Psoas muscle (tissue), 8 donors: ENCODE measurements at places on chromosomes 12 and 14. TPM values are rescaled to one million over a fixed set of nuclear protein-coding genes. Genes with fewer than 3 reads are reported as not detected.

DNA sequence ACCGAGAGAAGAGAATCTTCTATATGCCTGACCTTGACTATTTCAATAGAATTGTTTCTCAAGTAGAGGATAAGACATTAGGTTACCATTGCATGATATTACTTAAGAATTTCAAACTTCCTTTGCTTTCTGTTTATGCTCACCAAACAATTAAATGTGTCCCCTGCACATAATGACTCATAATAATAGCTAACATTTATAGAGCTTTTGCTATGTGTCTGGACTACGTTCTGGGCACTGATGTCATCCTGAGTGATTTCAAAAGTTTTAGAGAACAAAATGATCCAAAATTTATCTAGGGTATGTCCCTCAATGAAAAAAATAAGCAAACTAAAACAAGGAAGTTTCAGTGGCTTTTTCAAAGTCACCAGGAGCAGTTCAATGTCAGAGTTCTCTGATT lies 38.8 kb downstream of the SLC15A5 start:
- DNase-seq = no peak

- no peak for DNase-seq
These were observed 104.6 kb downstream of the DAAM1 start for GRCh38 chr14:59292921-59293534.

The PLEKHH1 gene
- total RNA-seq = 2.8 TPM

- no peak for DNase-seq
These were observed 45.6 kb downstream of the PITPNM2 start for GRCh38 chr12:123105211-123105826.

The LTBR gene
- 30.9 TPM for total RNA-seq

DNA sequence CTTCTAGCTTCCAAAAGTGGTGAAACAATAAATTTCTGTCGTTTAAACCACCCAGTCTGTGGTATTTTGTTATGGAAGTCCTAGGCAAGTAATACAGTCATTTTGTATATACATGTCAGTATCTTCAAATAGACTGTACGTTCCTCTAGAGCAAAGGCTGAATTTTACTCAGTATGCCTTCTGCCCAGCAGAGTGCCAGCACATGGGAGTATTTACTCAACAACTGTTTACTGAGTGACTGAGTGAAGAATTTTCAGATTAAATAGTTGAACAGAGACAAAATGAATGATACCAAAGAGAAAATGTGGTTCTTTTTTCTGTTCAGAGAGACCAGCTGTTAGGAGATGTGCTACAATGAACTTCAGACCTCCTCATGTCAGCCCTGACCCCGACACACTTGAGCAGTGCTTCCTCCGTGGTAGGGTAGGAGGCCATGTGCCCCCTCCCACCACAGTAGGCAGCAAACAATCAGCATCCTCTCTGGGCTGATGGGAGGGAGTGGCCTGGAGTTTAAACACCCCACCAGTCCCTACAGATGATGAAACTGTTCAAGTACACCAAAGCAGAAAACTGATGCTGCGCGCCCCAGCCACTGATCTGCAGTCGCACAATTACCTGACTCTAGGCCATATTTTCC lies 21.7 kb downstream of the BMP4 start:
- DNase-seq = no peak
